ENCODE measurements at places on chromosomes 7 and 10.

DNA sequence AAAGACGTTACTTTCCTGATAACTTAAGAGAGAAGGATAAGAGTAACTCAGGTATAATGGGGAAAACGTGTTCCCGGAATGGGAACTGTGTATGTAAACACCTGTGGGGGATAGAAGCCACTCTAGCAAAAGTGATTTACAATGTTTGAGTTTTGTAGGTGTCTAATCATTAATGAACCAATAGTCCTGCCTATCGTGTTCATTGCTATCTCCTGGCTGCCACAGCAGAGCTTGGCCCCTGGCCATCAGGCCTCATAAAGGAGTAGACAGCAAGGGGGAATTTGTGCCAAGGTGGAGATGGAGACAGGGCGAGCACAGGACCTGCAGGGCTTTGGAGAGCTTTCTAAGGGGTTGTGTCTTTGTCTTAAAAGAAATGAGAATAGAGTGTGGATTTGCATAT lies 102.1 kb downstream of the GAD2 start:
- DNase-seq = no peak

- no peak for DNase-seq
Measured at GRCh38 chr7:123746055-123746454, 2.7 kb downstream of the WASL start.

GRCh38 chr7:18399436-18400235 lies 95.9 kb upstream of the HDAC9 start:
- DNase-seq = no peak

DNA sequence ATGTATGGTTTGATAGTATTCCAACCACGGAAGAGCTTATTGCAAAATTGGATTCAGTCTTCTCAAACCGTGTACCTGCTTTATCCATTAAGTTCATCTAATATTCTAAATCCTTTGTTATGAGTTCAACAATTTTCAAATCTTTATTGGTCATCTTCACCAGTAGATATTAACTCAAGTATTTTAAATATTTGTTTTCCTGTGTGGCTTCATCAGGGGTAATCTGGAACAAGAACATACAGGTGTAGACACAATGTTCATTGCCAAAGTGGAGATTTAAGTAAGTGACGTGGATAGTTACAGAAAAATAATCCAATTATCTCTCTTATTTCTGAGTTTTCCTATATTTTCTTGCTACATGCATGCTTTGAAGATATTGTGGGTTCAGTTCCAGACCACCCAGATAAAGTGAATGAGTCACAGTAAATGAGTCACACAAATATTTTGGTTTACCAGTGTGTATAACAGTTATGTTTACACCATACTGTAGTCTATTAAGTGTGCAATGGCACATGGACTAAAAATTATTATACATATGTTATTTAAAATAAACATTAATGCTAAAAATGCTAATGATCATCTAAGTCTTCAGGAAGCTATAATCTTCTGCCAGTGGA lies 429.0 kb upstream of the POT1 start:
- no peak for DNase-seq

- DNase-seq = no peak
Measured at GRCh38 chr10:91759581-91759986, 38.6 kb upstream of the TNKS2 start.

DNA sequence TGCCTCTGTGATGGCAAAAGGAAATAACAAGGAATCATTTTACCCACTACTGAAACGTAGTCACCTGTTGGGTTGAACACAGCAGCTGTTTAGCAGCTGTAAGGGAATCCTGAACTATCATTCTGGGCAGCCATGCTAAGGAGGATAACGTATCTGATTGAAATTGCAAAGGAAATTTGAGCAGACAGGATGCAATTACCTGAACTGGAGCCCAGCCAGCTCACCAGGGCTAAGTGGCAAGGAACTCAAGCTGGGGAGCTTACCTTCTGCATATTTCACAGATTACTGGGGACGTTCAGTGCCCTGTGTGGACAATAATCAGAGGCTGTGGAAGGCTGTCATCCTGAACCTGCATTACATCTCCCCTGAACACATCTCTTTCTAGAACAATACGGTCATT lies 650.5 kb downstream of the SORCS3 start:
- DNase-seq = no peak

GRCh38 chr7:44284216-44284615 lies 41.2 kb downstream of the CAMK2B start:
- DNase-seq = no peak

All from CD4-positive, alpha-beta T cell treated with Interleukin-21 for 1 hour (primary cell).